ENCODE measurements at places on chromosomes 6 and 20.

GRCh38 chr20:43189554-43190331 is at the start of gene PTPRT:
TSS of gene PTPRT (minus strand) at chr20:43189906. CDS start at chr20:43189733, 173 bp downstream.
- DNase-seq: peak; percentile 26

GRCh38 chr20:19519466-19519865 is 238.6 kb upstream of the RIN2 start:
- peak; percentile 10 for DNase-seq

DNA sequence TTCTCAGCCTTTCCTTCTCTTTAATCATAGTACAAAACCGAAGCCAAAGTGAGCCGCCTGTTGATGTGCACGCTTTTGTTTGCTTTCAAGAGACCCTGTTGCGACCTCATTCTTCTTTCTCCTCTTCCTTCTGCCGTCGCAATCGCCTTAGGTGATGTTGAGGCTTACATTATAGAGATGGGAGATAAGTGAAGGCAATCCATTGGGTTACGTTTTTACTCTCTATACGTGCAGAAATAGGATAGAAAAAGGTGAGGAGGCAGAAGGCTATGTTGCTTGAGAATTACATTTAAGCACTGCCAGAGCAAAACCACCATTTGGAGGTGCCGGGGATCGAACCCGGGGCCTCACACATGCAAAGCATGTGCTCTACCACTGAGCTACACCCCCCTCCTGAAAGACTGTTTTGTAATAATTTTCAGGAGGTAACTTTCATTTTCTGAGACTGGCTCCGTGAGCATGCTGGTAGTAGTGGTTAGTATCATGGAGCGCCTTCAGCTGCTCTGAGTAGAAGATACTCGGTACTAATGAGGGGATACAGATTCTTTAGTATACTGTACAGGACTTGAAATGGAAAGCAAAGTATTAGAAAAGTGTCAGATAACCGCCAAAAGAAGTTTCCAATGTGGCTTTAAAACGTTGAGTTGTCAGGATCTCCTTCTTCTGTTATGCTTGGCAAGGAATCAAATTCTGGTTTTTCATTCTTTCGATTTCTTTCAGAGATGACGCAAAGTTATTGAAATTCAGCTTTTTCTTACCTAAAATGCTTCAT is 165.6 kb downstream of the TRIM27 start:
- no peak for DNase-seq

DNA sequence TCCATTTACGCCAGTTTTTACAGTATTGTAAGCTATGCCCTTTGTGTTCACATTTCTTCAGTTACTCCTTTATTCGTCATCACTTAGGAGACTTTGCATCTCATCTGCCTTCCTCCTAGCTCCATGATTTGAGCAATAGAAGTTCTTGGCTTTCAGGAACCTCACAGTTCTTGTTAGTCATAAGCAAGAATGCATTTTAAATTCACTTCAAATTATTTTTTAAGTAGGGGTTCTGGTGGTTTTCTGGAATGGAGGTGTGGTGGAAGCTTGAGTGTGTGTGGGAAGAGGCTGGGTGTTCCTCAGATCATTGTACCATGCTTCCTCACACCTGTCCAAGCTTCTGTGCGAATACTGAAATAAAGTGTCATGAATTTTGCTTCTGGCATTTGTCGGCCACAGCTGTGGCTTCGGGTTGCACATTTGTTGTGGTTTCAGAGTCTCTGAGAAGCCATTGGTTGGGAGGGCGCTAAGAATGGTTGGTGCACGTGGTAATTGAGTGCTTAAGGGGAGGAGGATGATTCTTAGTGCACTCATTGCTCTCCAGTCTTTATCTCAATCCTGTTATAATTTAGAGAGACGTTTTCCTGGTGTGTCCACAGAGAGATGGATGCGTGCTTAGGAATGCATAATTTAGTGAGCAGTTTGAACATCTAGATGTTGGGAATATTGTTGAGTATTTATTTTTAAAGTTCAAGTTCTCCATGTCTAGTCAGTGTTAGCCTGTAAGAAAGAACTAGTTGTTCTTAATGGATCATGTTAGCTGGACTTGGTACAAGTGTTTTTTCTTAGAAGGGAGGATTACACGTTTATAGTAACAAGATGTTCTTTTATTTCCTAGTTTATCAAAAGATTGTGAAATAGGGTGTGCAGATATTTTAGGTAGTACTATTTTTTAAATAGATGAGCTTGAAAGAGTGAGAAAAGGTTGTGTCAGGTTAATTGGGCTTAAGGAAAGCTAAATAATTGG is 31.9 kb downstream of the FOXO3 start:
- DNase-seq: peak; percentile 54

- no peak for DNase-seq
Measured at GRCh38 chr6:31831350-31832215, 4.0 kb downstream of the HSPA1B start.

DNA sequence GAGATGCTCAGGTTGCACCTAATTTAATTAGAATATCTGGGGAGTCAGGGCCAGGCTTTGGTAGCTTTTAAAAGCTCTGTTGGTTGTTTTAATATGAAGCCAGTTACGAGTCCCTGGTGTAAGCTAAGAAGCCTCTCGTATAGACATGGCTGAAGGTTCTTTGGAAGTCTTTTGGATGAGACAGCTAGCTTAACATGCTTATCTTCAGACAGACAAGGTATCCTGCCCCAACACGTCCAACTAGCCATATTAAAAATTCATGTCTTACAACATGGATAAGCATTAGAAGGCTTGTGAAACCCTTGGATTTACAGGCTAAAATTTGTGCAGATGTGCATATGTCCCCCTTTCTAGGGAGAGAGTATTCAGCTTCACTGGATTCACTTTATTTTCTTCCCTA is 105.7 kb upstream of the KCNK16 start:
- no peak for DNase-seq
